Germinal center (tissue), 1 donor: ENCODE measurements at places on chromosomes 1 and 21.
A peak's percentile ranks its signal among the peaks of the same experiment; 100 is the strongest.

GRCh38 chr1:232952514-232953499 lies 2.4 kb downstream of the NTPCR start:
- DNase-seq, result peak; percentile 64

GRCh38 chr21:17370916-17371315 lies 141.9 kb upstream of the CXADR start:
- DNase-seq, result no peak

DNA sequence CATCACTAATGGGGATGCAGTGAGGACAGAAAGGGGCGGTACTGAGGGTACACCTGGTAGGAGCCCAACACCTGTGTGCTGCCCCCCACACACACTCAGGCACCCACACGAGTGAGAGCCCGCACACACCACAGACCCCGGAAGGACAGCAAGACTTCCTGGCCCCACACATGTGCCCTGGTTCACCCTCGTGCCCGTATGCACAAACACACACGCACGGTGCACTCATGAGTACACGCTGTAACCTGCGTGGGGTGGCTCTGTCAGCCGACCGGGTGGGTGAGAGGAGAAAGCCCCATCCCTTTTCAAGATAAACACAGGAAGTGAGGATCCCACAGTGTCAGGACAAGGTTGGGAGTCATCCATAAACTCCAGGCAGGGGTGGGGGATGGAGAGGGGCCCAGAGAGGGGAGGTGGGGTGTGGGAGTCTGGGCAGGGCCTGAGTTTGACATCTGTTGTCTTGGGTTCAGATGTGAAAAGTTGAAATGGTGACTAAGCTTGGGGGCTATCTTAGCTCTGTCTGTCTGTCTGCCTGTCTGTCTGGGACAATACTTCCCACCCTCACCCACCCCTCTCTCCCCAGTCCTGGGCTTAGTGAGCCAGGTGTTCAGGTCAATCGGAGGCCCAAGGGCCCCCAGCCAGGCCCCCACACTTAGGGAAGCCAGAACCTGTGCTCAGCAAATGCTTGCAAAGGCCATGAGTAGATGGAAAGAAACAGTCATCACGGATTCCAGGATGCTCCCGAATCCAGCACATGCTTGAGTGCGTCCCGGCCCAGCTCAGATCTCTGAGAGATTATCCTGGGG lies 119.8 kb upstream of the ZBTB40 start:
- no peak for DNase-seq

GRCh38 chr1:45488666-45489377 lies 2.1 kb downstream of the TESK2 start:
- no peak for DNase-seq

- no peak for DNase-seq
Measured at GRCh38 chr1:63779338-63780211, 5.8 kb downstream of the ROR1 start.

GRCh38 chr1:186927884-186928283 lies 99.1 kb downstream of the PLA2G4A start:
- no peak for DNase-seq

DNA sequence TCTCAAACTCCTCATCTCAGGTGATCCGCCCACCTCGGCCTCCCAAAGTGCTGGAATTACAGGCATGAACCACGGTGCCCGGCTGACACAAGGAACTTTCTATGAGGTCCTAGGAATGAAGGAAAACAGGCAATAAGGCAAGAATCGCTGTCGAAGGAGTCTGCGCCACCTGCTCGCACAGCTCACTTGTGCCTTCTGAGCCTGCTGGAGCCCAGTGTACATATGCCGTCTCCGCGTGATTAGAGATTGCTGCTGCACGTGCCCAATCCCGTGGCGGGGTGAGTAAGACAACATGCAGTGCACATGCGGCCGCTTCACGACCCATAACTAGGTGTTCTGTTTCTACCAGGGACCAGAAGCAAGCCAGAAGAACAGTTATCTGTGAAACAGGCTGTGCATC lies 24.3 kb downstream of the H3-3A start:
- DNase-seq, result no peak

DNA sequence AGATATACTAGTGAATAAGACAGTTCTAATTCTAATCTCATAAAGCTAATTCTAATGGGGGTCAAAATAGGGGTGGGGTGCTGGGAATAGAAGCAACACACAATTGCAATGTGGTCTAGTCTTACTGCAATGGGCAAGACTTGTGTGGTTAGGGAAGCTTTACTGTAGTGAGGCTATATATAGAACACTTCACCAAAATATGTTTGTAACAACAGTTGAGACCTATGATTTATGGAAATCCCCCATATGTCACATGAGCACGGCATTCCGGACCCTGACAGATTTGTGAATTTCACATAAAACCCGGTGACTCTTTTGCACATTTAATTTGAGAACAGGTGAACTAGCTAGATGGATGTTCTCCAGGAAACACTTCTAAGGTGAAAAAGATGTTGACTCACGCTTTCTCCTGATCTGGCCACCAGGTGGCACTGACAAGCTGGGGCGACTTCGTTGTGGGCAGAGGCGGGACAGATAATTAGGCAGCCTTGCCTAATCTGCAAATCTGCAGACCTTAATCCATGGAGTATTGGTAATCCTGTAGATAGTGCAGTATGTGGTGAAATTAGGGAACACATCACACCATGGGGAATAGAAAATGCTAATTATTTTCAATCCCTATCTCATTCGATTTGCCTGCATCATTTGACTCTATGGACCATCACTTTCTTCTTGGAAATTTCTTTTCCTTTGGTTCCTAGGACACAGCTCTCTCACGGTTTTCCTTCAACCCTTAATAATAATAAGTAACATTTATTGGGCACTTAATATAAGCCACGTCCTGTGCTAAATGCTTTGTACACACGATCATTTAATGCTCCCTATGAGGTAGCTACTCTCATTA lies 37.7 kb downstream of the KIAA0040 start:
- DNase-seq, result peak; percentile 77

GRCh38 chr1:150162582-150162861 lies 12.8 kb downstream of the PLEKHO1 start:
- DNase-seq, result no peak

DNA sequence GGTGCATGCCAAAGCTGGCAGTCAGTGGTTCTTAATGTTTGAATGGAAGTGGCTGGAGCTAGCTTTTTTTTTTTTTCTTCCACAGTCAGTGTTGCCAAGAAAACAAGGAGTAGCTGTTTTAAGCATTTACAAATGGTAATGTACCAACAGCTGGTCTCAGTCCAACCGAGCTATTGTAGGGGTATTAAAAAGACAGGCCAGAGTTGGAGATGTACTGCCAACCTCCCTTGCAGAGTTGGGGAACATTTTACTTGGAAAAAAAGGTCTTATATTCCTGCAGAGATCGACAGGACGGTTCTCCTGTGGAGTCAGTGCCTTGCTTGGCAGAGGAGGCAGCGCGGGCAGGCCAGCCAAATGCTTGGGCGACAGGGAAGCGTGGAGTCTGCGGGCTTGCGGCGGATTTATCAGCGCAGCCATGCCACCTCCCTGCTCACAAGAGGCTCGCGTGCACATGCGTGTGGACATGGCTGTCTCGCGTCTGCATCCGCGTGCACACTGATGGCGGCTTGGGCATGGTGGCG lies 338.1 kb downstream of the RPS6KC1 start:
- DNase-seq, result no peak

GRCh38 chr1:26278724-26279455 lies 996 bp upstream of the SH3BGRL3 start:
- peak; percentile 30 for DNase-seq

DNA sequence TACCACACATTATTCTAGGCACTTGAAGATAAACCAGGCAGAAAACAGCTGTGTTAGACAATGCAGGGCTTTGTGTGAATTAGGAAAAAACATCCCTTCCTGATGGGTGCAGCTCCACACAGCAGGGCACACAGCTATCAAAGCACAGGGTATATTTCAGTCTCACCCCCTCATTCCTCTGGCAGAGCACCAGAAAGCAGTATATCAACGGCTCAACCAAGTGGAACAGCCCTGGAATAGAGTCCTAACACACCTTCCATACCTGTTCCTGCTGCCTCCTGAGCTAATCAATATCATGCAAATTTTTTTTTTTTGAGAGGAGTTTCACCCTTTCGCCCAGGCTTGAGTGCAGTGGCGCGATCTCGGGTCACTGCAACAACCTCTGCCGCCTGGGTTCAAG lies 32.1 kb downstream of the LYST start:
- no peak for DNase-seq

DNA sequence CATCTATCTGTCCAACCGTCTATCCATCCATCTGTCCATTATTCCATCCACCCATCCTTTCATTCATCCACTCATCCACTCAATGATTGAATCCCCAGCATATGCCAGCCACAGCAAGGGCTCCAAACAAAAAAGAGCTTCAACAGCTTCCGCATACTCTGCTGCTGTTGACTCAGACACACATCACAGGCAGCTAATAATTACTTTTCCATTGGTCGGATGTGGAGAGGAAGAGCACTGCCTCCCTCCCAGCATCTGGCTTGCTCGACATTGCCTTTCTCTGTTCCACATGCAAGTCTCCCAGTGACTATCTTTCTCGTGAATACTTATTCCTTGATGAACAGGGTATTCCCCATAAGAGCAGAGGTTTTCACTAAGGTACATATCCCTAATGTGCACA lies 176.5 kb downstream of the HIVEP3 start:
- DNase-seq, result no peak

GRCh38 chr21:44267655-44268142 lies 6.0 kb upstream of the DNMT3L start:
- DNase-seq, result no peak

DNA sequence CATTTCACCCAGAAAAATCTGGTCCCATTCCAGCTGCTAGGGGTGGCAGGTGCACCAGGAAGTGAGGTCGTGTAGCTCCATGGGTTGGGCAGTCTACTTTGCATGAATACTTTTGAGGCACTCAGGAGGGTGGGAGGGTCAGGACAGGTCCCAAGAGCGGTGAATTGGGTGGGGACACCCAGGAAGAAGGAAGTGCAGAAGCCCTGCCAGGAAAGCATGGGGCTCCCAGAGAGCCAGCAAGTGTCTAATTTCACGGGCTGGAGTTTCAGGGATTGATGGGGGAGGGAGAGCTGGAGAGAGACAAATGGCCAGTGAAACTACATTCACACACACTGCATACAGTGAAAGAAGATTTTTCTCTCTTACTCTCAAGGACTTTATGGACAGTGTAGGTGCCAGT lies 137.8 kb downstream of the GALNT2 start:
- DNase-seq, result no peak

DNA sequence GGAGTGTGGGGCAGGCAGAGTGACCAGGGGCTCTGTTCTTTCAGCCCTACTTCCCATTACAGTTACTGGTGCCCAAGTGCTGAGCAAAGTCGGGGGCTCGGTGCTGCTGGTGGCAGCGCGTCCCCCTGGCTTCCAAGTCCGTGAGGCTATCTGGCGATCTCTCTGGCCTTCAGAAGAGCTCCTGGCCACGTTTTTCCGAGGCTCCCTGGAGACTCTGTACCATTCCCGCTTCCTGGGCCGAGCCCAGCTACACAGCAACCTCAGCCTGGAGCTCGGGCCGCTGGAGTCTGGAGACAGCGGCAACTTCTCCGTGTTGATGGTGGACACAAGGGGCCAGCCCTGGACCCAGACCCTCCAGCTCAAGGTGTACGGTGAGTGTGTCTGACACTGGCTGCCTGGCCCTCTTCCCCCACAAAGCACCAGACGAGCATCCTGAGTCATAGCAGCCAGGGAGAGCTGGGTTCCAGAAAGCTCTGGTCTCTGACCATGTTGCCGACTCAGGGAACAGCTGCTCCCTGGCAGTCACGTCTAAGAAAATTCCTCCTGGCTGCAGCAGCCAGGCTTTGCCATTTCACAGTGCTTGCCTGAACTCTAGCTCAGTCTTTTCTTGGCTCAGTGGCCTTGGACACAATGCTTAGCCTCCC lies 3.3 kb downstream of the SLAMF8 start:
- no peak for DNase-seq

- DNase-seq, result no peak
Measured at GRCh38 chr1:64482720-64483119, 12.8 kb downstream of the CACHD1 start.

DNA sequence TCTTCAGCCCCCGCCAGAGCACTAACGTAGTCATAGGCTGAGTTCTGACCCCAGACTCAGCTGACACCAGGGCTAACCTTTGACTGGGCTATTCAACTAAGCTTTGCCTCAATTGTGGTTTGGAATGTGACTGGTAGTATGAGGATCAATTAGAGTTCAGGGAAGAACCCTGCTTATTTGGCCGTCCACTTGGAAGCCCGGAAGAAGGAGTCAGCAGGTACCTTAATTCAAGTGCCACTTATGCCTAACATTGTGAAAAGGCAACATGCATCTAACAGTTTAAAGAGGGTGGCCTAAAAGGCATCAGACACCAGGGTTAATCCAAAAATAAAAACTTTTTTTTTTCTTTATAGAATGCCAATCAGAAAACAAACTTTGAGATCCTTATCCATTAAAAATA lies 92.3 kb downstream of the BEND5 start:
- no peak for DNase-seq

DNA sequence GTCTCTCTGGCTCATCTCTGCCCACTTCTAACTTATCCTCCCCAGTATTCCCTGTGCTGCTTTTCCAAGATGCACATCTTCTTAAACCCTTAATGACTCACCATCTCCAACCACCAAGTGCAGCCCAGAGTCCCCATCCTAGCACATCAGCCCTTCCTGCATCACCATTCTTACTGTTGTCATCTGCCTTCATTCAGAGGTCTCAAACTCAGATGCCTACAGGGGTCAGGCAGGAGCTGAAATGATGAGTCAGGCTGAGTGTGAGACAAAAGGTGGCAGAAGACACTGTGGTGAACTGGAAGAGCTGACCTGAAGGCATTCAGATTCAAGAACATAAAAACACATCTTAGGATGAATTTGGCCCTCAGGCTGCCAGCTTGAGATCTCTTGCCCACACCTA lies 34.6 kb downstream of the OLFML2B start:
- no peak for DNase-seq

DNA sequence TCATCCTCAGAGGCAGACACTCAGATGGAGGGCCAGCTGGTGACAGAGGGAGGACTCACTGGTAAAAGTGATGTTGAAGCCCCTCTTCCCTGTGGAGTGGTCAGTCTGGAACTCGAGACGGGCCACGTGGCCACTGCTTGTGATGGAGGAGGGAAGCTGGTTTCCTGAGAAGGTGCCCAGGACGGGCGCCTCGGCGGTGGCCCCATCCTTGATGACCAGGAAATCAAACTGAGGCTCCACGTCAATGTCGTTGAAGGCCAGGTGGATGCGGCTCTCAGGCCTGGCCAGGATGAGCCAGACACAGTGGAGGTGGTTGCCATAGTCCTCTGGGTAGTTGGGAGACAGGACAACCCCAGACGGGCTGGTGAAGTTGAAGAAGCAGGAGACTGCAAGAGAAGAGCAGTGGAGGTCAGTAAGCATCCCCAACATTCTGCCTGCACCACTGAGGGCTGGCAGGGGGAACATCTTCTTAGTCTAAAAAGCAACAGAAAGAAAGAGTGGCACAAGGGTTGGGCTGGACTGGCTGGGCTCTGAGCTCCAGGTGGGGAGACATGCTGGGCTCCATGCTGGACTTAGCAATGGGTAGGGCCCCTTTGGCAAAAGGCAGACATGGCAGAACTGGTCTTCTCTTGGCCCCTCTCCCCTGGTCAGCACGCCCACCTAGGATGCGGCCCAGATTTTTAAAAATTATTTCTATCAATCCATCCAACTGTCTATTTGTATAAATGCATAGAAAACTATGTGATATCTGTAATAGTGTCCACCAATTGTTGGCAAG lies 120.5 kb upstream of the HMGB4 start:
- no peak for DNase-seq

GRCh38 chr1:240931031-240931430 lies 319.1 kb upstream of the GREM2 start:
- DNase-seq, result no peak
